ENCODE measurements at places on chromosomes 13 and 19.
A peak's percentile ranks its signal among the peaks of the same experiment; 100 is the strongest.

DNA sequence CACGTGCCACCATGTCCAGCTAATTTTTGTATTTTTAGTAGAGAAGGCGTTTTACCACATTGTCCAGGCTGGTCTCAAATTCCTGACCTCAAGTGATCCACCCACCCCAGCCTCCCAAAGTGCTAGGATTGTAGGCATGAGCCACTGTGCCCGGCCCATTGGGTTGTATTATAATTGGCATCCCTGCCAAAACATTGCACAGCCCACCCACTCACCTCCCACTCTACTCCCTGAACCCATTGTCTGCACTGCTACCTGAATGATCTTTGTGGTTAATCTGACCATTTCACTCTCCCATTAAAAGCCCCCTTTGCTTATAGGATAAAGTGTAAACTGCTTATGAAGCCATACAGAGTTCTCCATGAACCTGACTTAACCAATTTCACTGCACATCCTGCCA lies 26.3 kb upstream of the KCTD12 start:
- no peak for DNase-seq

DNA sequence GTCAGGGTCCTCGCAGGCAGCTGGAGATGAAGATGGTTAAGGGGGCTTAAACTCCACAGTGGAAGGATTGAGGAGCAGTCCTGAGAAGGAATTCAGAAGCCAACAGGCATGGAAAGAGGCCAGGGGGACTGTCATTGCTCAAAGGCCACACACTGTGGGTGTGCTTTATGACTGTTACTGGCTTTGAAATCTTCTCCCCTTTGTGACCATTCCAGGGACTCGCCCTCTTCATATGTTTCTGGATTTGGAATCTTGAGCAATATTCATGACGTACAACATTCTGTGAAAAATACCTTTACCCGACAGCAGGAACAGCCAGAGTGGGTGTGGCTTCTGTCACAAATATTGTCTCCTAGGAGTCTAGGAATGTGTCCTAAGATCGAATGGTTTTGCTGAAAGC lies 16.6 kb downstream of the CEACAM7 start:
- DNase-seq: no peak

GRCh38 chr13:97339019-97339987 lies 94.7 kb upstream of the RAP2A start:
- DNase-seq: no peak

GRCh38 chr13:29484236-29484635 lies 111.3 kb downstream of the SLC7A1 start:
- no peak for DNase-seq

DNA sequence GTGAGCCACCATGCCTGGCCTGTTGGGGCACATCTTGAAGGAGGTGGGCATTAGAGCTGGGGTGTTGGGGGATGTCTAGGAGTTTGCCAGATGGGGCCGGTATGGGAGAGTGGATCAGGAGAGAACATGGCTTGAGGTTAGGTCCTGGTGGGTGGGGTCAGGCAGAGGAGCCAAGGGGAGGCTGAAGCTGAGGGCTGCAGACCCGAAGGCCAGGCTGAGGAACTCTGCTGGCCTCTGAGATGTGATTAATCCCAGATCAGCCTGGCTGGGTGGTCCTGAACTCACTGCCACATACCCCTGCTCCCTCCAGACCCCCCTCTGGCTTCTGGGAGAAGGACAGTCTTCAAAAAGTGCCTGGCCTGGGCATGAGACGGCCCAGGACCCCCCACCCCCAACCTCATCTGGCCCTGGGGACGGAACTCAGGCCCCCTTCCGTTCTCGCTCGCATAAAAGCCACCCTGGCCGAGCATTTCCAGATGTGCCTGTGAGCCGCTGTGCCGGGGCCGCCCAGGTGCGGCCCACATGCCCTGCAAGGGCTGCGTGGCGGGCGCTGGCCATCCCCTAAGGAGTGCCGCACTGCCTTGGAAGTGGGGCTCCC lies 2.7 kb downstream of the FSTL3 start:
- no peak for DNase-seq

GRCh38 chr13:51612867-51613266 lies 28.6 kb downstream of the WDFY2 start:
- no peak for DNase-seq

DNA sequence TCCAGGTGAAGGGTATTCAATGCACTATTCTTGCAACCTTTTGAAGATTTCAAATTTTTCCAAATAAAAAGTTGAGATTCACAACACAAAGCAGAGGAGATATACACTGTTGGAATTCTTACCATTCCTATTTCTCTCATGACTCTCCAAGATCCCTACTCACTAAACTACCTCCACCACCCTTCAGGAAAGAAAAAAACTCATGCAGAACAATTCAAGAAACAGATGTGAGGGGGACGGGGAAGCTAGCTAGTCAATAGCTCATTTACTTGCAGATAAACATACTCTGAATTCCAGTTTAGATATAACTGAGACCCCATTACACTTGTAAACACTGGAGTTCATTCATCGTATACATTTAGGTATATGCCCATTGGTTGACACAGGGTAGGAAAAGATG lies 90.0 kb upstream of the SERP2 start:
- DNase-seq: no peak

- no peak for DNase-seq
These were observed 64.1 kb upstream of the OXGR1 start for GRCh38 chr13:97058391-97058790.

DNA sequence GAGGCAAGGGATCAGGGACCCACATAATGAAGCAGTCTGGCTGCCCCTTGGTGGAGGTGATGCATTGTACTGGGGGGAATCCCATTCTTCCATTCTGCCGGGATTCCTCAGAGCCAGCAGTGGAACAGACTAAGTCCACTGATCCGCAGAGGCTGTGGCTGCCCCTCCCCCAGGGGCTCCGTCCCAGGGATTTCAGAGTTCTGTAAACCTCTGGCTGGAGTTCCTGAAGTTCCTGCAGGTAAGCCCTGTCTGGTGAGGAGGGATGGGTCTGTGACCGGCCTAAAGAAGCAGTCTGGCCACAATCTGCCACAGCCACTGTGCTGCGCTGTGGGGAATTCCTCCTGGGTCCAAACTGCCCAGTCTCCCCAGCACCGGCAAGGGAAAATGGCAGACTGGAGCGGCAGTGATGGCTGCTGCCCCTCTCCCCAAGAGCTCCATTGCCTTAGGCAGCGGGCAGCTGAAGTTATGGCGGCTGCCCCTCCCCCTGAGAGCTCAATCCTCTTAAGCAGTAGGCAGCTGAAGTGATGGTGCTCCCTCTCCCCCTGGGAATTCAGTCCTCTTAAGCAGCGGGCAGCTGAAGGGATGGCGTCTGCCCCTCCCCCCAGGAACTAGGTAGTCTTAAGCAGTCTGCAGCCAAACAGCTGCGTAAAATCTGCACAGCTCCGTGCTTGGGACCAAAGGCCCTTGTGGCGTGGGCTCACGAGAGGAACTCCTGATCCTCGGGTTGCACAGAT lies 155.7 kb downstream of the PCDH17 start:
- no peak for DNase-seq

- DNase-seq: no peak
These were observed 1198.7 kb upstream of the ATXN8OS start for GRCh38 chr13:68908879-68909278.

DNA sequence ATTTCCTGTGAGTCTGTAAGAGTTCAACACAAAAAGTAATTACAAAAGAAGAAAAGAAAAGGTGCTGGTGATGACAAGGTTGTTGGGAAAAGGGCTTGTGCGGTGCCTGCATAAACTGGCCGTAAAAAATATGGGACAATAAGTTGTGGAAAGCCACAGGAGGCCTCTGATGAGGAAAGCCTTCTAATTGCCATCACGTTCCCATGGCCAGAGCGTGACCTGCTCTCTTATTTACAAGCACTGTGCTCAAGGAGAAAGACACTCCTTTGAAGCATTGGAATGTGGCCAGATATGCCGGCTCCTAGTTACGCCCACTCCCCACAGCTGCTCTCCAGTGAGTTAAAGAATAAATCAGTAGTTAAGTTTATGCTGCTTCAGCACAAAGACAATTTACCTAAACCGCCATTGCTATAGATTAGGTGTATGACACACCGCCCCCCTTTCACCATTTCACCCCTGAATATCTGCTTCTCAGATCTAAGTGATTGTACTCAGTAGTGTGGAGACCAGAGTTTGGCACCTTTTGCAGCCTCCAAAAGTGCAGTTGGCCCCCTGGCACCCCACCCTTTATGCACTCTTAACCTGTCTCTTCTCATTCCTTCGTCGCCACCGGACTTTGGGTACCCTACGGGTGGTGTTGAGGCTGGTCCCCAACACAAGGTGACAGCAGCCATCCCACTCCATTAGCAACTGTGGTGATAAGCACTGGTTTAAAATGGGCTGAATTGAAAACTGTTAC lies 8.1 kb upstream of the PGLYRP1 start:
- no peak for DNase-seq

GRCh38 chr13:44110091-44110621 lies 230.5 kb downstream of the LACC1 start:
- DNase-seq: no peak

- DNase-seq: peak; percentile 82
These were observed 629 bp downstream of the IZUMO4 start for GRCh38 chr19:2097203-2097885.
